ENCODE measurements at places on chromosomes 13 and 19.

GRCh38 chr19:29810504-29810871 lies 1.3 kb upstream of the CCNE1 start:
- DNase-seq: no peak

DNA sequence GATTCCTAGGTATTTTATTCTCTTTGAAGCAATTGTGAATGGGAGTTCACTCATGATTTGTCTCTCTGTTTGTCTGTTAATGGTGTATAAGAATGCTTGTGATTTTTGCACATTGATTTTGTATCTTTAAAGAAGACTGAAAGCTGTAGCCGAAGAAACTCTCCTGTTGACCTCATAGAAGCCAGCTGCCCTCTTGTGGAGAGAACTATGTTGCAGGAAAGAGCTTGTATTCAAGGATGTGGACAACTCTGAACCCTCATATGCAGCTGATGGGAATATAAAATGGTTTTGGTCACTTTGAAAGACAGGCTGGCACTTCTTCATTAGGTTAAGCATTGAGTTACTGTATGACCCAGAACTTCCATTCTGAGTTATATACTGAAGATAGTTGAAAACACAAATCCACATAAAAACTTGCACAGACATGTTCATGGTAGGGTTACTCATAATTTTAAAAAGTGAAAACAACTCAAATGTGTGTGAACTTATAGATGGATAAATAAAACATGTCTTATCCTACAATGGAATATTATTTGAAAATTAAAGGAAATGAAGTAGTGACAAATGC lies 65.8 kb upstream of the SLITRK6 start:
- DNase-seq: no peak

DNA sequence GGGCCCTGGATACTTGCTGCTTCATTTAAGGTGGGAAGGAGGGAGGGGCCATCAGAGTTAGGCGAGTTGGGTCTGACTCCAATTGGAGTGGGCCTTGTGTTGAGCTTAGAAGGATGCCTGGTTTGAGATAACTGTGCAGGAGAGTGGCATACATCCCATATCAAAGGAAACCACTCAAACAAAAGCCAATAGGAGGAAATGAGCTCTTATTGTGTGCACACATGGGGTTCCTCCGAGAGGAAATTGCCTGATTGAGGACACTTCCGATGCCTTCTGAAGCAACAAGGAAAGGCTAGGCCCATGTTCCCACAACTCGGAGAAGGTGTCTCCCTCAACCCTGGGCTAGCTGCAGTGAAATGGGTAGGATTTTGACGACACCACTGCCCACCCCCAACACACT lies 19.6 kb downstream of the MBNL2 start:
- DNase-seq: no peak

DNA sequence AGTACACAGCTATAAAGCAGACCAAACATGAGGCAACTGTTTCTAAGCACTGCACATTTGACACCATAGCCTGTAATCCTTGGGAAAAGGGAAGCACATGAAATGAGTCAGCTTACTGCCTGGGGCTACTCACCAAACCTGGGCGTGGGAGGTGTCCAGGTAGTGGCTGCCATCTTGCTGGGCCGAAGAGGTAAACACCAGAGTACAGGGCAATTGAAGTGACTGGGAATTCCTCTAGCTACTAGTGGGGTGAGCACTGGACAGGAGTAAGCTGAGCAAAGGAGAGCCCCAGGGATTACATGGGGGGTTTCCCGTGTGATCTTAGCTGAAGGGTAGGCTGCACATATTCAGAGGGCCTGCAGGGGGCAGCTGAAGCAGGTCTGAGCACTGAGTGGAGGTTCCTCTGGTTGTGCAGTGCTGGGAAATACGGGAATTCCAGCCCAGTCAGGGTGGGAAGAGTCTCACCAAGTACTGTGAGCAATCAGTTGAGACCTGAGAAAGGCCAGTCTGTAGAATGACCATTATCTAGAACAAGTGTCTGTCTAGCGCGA lies 140.5 kb downstream of the SLC7A1 start:
- DNase-seq: no peak
